ENCODE measurements at places on chromosomes 16 and 17.

- DNase-seq: no peak
- no peaks in the 10 kb centered on the region for H3K4me1 ChIP-seq
- no peak overlapping the region for H3K4me3 ChIP-seq
- H3K27ac ChIP-seq: no peak overlapping the region
- no peaks in the 10 kb centered on the region for H3K36me3 ChIP-seq
These were observed 42.2 kb downstream of the ACTG1 start for GRCh38 chr17:81470270-81470943.

DNA sequence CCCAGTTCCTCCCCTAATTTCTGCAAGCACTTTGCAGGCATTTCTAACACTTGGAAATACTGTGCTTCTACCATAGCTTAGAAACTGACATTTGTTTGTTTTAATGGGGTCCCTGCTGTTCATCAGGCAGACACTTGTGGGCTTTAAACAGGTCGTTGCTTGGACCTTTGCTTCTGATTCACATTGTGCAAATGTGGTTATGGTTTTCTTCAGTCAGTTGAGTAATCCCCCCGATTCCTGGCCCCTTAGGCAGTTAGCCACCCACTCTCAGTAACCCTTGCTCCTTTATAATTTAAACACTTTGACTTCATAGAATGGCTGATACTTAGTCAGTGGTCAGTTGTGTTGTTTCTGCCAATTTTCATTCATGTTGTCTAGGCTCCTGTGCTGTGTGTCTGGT, 39.4 kb downstream of the SLC47A1 start:
- H3K4me3 ChIP-seq: no peak overlapping the region
- H3K36me3 ChIP-seq: no peaks in the 10 kb centered on the region

DNA sequence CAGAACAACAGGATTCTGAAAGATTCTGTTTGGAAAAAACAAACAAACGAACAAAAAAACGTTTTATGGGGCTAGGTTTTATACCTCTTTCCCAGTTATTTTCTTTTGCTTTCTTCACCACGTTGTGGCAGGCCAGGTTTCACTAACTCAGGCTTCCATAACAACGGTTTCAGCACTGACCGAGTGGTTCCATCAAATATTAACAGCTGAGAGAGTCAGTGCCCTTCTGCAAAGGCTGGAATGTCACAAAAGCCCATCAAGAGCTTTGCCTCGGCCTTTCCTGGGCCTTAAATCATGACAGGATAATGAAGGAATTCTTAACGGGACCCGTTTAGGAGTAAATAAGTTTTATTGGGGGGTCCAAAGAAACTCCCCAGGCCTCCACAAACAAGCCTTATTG, 34.2 kb downstream of the MPHOSPH6 start:
- no peaks in the 10 kb centered on the region for H3K36me3 ChIP-seq
- DNase-seq: no peak
- no peaks in the 10 kb centered on the region for H3K27me3 ChIP-seq
- H3K27ac ChIP-seq: no peak overlapping the region

DNA sequence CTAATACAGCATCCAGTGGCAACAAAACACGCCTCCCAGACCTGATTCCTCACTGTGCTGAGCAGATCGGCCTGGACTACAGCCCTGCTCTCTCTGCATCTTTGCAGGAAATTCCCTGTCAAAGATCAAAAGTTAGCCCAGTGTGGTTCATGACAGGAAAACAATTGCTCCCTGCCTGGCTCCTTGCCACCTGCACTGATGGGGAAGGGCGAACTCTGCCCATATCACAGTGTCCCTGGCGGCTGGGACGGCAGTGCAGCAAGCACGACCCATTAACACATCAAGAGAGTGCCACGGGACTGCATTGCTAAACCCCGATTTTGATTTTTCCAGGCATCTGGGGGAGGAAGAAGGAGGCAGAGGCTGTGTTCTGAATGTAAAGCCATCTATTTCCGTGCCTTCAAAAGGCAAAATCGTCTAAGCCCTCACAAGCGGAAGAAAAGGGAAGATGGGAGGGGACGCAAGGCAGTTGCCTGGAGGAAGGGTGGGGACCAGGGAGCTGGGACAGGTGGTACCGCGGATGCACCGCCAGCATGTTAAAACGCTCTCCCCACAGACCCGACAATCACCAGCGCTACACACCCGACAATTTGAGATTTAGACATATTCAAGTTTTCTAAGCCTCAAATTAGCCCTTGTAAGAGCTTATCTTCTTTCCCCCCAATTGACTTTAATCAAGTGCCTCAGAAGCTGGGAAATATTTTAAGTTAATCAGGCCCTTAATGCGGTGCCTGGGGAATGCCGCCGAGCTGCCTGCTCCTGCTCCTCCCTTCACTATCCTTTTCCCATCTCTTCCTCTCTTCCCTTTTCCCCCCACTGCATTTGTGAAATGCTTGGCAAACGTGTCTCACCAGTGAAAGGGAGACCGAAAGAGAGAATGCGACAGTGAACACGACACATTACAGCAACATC, 238.8 kb upstream of the CDH5 start:
- DNase-seq: no peak
- H3K27ac ChIP-seq: no peak overlapping the region
- H3K4me3 ChIP-seq: no peak overlapping the region
- H3K4me1 ChIP-seq: no peaks in the 10 kb centered on the region
- H3K27me3 ChIP-seq: no peaks in the 10 kb centered on the region
